ENCODE measurements at places on chromosomes 11 and 22.
A peak's percentile ranks its signal among the peaks of the same experiment; 100 is the strongest.

- peak; percentile 23 for DNase-seq
Observed at GRCh38 chr11:119641983-119642745, 86.8 kb downstream of the NECTIN1 start.

DNA sequence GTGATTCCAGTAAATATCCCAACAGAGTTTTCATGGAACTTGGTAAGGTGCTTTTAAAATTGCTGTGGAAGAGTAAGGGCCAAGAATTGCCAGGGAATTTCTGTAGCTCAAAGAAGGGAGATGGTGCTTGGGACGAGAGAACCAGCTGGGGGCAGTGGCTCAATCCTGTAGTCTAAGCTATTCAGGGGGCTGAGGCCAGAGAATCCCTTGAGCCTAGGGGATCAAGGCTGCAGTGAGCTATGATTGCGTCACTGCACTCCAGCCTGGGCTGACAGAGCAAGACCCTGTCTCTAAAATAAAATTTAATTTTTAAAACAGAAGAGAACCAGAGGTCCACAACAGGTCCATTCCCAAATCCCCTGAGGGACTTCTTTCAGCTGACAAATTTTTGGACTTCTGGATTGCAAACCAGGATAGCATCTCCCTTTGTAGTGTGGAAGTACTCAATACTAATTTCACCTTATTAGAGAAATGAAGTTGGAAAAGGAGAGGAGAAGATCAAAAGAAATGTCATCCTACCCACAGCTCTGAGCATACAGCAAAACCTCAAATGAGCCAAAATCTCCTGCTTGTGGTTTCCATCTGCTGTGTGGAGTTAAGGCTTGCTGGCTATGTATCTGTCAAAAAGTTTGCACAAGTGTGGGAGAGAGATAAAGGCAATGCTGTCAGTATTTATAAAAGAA lies 59.2 kb upstream of the CLPB start:
- no peak for DNase-seq

GRCh38 chr11:2483426-2483825 lies 38.6 kb downstream of the KCNQ1 start:
- no peak for DNase-seq

GRCh38 chr11:117625237-117625636 lies 171.8 kb downstream of the DSCAML1 start:
- DNase-seq = no peak

DNA sequence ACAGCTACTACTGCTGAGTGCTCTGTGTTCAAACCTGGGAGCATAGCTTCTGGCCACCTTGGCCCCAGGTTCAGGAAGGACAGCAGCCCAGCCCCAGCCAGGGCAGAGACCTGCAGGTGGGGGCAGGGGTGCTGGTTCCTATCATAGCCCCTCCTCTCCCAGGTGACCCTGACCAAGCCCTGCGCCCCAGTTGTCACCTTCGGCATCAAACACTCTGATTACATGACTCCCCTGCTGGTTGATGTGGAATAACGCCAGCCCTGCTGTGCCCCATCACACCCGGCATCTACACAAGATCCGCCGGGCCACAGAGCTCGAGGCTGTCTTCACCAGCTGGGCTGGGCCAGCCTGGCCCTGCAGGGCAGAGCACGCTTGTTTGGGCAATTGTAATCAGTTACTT lies 6.9 kb downstream of the SCGB1C1 start:
- DNase-seq = no peak

DNA sequence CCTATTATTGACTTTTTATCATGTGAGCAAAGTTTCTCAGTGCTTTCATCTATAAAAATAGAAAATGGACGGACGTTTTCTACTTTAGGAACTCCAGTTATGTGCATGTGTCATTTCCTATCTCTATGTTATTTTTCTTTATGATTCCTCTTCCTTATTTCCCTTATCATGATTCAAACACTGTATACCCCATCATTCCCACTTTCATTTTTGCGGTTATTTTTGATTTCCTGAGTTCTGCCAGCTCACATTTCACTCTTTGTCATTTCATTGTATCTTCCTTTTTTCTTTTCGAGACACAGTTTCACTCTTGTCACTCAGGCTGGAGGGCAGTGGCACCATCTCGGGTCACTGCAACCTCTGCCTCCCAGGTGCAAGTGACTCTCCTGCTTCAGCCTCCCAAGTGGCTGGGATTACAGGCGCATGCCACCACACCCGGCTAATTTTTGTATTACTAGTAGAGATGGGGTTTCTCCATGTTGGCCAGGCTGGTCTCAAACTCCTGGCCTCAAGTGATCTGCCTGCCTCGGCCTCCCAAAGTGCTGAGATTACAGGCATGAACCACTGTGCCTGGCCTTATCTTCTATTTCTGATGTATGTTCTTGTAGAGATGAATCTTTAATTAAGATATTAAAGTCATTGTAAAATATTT lies 21.5 kb downstream of the C11orf58 start:
- peak; percentile 78 for DNase-seq

DNA sequence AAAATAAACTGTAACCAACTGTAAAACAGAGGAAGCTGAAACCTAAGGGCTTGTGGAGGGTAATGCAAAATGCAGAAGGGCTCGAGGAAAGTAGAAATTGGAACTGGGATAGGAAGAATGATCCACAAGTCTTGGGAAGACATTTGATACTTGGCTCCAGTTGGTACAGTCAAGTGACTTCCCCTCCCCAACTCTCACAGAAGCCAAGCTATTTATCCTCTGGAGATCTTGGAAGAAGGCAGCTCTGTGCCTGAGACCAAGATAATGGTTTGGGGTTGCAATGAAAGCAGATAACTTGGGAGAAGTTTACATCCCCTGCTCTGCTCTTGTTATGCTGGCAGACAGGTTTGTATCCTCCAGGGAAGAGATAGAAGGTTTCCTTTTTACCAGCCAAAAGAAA lies 198.9 kb upstream of the ZC3H12C start:
- no peak for DNase-seq

DNA sequence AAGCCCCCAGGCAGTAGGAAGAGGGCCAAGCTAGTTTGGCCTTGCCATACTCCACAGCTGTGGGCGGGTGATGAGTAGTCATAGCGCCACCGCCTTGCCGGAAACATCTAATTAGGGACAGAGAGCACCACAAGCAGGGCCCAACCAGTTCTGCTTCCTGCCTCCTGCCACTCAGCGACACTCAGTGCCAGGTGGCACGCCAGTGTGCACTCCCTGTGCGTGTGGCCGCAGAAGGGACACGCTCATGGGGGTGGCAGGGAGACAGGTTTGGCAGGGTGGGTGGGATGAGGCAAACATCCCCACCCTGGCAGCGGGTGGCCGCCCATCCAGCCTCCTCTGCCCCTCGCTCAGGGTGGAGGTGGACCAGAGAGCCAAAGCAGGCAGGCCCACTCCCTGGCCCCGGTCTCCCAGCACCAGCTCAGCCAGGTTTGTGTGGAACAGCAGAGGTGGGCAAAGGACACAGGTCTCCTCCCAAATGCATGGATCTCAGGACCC lies 4.9 kb downstream of the OVOL1 start:
- DNase-seq = peak; percentile 84

- peak; percentile 67 for DNase-seq
Observed at GRCh38 chr11:121291896-121292494, 576 bp upstream of the SC5D start.

DNA sequence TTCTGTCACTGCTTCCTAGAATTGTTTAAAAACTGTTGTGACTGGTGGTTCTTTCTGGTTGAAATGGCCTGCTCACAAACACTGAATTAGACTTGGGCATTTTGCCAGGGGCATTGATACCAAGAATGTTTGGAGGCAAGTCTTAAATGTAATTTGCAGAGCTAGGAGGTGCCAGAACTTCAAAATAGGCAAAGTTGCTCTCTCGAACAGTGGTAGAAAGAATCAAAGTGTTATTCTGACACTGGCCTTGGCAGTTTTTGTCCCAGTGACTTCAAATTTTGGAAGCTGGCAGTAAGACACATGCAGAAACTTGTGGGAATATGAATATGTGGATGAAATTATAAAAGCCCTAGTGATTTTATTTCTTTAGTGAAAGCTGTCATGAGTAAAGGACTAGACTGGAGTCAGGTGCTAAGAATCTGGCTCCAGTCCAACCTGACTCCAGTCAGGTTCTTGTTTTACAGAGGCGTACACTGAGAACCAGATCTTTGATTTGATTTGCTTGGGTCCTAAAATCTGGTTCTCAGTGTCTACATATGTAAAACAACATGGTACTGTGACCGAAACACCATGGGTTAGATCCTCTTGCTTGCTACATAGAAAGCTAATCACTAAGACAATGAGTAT lies 20.9 kb downstream of the SVIP start:
- DNase-seq = no peak

Measured in inflammatory macrophage treated with lipopolysaccharide for 4 hours (primary cell).